ENCODE measurements at places on chromosomes 5 and 9.

DNA sequence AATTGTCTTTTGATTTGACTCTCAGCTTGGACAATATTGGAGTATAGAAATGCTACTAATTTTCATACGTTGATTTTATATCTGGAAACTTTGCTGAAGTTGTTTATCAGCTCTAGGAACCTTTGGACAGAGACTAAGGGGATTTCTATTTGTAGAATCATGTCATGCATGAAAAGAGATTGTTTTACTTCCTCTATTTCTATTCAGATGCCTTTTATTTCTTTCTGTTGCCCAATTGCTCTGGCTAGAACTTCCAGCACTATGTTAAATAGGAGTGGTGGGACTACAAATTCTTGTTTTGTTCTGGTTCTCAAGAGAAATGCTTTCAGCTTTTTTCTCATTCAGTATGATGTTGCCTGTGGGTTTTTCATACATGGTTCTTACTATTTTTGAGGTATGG lies 112.8 kb upstream of the CDH12 start:
- no peak for DNase-seq

- DNase-seq, result no peak
These were observed 35.9 kb upstream of the UNC5A start for GRCh38 chr5:176774216-176775171.

DNA sequence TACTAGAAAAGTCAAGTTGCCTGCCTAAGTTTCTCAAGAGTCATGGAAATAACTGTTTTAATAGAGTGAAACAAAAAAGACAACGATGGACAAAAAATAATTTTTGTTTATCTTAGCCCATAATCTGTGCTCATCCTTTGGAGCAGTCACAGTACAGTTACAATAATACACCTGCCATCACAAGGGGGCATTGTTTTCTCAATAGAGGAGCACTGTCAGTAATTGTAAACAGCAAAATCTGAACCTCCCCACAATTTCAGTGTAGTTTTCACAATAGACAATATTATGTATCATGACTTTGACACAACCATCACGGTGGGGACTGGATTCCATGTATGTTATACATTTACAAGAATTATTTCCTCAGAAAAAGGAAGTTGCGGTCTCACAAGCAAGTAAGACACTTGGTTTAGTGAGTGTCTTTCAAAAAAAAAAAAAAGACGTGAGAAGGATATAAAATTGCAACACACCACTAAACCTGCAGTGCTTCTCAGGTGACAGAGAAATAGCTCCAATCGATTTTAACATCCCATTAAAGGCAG lies 586.3 kb downstream of the PTPRD start:
- DNase-seq, result no peak

- no peak for DNase-seq
These were observed 342.7 kb downstream of the ARHGEF28 start for GRCh38 chr5:73968729-73969128.

- no peak for DNase-seq
These were observed 100.9 kb upstream of the MAP1B start for GRCh38 chr5:72006361-72006760.

DNA sequence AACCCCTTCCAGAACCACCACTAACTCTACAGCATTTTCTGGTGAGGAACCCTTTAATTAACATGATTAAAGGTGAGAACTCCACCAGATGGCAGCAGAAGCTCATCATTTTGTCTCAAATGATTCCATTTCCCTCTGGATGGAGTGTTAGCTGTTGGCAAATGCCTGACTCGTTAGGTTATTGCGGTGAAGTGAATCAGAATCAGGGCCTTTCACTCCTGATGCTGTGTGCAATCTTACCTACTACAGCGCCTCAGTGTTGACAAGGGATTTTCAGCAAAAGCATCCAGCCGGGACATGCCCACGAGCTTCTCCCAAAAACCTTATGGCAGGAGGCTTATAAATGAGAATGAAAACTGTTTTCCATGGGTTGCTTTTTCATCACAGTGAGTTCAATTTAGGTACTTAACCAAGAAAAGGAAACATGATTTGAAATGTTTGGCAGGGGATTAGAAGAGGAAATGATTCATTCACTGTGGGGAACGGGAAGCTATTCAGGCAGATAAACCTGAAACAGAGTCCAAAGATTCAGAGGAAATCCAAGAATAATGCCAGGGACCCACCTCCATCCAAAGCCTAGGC lies 48.0 kb upstream of the CAST start:
- no peak for DNase-seq

GRCh38 chr5:55421074-55421529 lies 113.3 kb downstream of the MTREX start:
- DNase-seq, result no peak

GRCh38 chr5:43332401-43332800 lies 19.2 kb upstream of the HMGCS1 start:
- no peak for DNase-seq

- no peak for DNase-seq
These were observed 6.5 kb downstream of the TMEM161B start for GRCh38 chr5:88262116-88262515.

- no peak for DNase-seq
These were observed 7.6 kb downstream of the RGS3 start for GRCh38 chr9:113471143-113471542.

DNA sequence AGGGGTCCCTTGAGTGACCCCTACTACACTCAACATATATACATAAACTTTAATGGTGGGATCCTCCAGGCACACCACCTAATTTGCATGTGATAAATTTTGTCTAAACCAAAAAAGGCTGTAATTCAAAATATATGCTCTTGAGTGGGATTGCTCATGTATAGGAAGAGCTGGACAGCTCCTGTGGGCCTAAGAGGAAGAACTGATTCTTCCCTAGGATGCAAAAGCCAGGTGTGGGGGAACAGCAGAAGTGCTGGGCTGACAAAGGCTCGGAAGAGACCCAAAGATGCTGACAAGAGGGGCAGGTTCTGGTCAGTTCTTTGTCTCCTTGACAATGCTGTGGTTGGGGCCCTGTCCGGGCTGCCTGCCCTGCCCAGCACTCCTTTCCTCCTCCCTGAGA lies 43.9 kb downstream of the PCDH1 start:
- no peak for DNase-seq

DNA sequence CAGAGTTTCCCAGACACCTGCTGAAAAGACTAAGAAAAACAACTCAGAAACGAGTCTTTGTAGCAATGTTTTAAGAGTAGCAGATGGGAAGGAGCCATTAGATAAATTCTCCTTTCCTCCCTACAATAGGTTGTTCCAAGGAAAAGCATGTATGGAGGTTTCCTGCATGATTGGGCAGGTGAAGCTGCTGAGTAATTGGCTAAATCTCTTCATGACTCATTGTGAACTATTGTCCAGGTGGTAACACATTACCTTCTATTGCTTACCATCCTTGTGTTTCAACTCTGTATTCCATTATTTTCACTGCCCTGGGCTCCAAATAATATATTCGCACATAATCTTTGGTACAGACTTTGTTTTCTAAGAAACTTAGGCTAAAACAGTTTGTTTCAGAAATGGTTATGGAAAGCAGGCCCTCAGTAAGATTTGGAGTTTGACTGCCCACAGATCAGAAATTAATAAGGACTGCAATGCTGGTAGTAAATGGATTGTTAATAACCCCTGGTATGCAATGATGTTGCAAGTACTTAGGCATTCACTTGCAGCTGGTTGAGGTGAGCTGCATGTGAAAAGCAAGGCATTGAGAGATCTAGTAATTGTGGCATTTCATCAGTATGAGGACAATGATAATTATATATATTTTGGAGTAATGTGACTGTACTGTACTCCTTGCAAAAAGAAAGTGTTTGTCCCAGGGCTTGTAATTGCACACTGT lies 281.4 kb upstream of the VLDLR start:
- DNase-seq, result no peak

GRCh38 chr5:72633041-72633445 lies 125.8 kb upstream of the ZNF366 start:
- DNase-seq, result no peak
